Ovary (tissue), 10 donors: ENCODE measurements at places on chromosomes 1 and 21. TPM values are rescaled to one million over a fixed set of nuclear protein-coding genes. Genes with fewer than 3 reads are reported as not detected.

The CRYBG2 gene
- total RNA-seq: not detected

The WDR64 gene
- total RNA-seq: not detected

The ADAM30 gene
- not detected for total RNA-seq

The SLC25A34 gene
- total RNA-seq: 1.6 TPM

DNA sequence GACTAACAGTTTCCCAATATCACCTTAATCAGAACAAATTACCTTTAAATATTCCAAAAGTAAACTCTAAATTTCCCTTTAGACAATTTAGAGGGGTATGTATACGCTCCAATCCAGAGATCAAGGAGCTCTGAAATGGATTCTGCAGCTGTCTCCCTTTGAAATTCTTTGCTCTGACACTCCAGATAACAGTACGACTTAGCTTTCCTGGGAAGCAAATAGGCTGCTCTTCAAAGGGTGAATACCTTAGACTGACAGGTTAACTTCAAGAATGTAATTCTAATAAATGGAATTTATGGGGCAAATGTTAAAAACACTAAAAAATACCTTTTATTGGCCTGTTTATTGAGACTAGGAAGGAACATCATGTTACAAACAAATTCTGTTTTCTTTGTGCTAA lies 357.2 kb downstream of the USP25 start:
- H3K4me1 ChIP-seq: no peaks in the 10 kb centered on the region
- no peak for DNase-seq
- no peaks in the 10 kb centered on the region for H3K36me3 ChIP-seq
- no peak overlapping the region for H3K4me3 ChIP-seq
- no peak overlapping the region for H3K27ac ChIP-seq

- no peak overlapping the region for H3K4me3 ChIP-seq
- no peaks in the 10 kb centered on the region for H3K36me3 ChIP-seq
- no peaks in the 10 kb centered on the region for H3K4me1 ChIP-seq
- no peak overlapping the region for H3K27ac ChIP-seq
- H3K27me3 ChIP-seq: no peaks in the 10 kb centered on the region
- DNase-seq: no peak
Observed at GRCh38 chr1:96980448-96980847, 258.9 kb downstream of the PTBP2 start.

GRCh38 chr1:177007437-177008161 lies 156.9 kb downstream of the ASTN1 start:
- H3K4me3 ChIP-seq: no peak overlapping the region
- H3K27ac ChIP-seq: no peak overlapping the region
- no peak for DNase-seq
- H3K36me3 ChIP-seq: no peaks in the 10 kb centered on the region
- no peaks in the 10 kb centered on the region for H3K4me1 ChIP-seq
- H3K27me3 ChIP-seq: no peaks in the 10 kb centered on the region
